ENCODE measurements at places on chromosomes 1 and 21.
A peak's percentile ranks its signal among the peaks of the same experiment; 100 is the strongest.

- no peak for DNase-seq
These were observed 193.4 kb downstream of the ATG4C start for GRCh38 chr1:62977366-62977765.

DNA sequence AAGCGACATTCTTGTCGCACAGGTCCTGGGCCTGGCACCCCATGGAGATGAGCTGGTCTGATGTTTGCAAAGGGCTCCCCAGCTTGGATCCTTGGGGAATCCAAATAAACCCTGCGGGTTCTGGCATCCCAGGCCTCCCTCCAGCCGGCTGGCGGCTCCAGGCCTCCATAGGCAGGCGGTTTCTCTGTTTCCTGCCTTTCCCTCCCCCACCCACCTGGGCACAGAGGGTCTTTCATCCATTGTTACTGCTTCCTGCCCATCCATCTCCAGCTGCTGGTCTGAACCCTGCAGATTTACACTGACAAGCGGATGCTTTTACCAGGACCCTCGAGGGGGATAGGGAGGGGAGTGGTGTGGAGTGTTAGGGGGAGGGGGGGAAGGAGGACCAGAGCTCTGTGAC is 39.1 kb upstream of the ID3 start:
- no peak for DNase-seq

DNA sequence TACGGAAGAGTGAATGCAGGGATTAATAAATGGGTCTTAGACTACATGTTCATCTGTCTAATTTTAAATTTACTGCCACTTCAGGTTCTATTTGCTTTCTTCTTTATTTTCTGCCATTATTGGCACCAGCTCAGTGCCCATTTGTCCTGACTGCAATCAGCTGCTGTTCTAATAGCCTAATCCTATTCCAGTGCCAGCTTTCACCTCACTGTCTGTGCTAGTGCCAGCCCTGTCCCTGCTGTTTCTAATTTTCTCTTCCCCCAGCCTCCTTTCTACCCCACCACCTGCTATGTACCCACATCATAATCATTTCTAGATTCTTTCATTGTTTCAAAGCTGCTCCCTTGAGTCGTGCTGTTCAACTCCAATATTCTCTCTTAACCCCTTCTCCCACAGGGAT is 86.4 kb downstream of the KCNK1 start:
- DNase-seq, result no peak

DNA sequence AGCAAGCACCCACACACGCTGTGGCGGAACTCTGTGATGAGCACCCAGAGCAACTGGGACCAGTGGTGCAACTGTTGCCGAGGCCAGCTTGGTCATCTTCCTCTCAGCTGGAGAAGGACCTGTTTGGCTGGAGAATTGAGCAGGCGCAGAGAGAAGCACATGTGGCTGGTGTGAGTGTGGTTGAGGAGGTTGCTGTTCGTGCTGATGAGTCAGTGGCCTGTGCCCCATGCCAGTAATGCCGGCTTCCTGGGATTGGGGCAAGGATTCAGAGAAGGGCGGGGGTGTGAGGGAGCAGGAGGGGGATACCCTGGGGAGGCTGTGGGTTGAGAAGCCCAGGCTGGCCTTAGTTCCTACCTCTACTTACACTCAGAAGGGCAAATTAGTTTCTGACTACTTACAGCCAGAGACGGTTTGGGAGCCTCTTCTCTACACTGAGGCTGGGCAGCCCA is 57.5 kb upstream of the EPS8L3 start:
- no peak for DNase-seq

- DNase-seq, result no peak
These were observed 2.1 kb downstream of the ELK4 start for GRCh38 chr1:205629751-205630150.

DNA sequence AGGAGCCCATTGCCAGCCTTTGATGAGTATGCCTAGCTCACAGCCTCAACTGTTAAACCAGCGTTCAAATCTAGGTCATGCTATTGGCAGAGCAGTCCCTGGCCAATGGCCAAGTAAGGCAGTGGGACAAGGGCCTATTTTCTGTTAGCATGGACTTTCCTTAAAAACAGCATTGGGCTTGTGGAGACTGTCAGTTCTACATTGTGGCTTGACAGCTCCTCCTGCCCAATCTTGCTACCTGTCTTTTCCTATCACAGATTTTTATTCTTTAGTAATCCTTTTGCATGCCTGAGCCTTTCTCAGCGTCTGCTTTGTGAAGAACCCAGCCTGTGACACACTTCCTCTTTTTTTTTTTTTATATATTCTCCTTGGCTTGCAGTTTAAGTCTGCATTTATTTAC is 56.4 kb downstream of the DIP2A start:
- peak; percentile 53 for DNase-seq

GRCh38 chr21:41699311-41699710 is 67.5 kb downstream of the RIPK4 start:
- no peak for DNase-seq

GRCh38 chr1:211476200-211476849 is 15.6 kb downstream of the RD3 start:
- peak; percentile 25 for DNase-seq

DNA sequence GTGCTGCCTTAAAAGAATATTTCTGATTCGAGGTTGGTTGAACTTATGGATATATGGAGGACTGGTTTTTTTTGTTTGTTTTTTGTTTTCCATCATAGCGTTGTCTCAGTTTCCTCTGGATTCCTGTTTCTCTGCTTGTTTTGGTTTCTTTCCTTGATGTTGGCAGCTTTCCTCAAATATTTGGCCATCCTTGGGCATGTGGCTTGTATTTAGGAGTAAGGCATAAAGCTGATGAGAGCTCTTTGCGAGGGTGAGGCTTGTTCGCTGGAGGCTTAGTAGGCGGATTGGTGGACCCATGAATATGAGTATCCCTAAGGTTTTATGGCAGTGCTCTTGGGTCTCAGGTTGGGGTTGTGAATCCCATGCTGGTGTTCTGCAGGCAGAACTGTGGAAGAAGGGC is 22.9 kb downstream of the DYRK1A start:
- DNase-seq, result no peak

DNA sequence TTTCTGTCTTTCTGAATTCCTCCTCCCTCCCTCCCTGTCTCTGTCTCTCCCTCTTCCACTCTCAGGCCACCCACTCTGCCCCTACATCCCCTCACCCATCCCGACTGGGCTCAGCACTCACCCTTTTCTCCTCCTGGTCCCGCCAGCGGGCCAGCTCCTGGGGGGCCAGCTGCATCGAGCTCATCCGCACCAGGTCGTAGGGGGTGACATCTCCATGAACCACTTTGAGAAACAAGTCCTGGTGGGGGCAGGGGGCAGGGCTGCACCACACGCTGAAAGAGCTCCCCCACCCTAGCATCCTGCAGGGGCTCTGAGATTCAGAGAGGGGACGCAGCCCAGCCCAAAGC is 17.8 kb downstream of the SPOCD1 start:
- DNase-seq, result no peak

DNA sequence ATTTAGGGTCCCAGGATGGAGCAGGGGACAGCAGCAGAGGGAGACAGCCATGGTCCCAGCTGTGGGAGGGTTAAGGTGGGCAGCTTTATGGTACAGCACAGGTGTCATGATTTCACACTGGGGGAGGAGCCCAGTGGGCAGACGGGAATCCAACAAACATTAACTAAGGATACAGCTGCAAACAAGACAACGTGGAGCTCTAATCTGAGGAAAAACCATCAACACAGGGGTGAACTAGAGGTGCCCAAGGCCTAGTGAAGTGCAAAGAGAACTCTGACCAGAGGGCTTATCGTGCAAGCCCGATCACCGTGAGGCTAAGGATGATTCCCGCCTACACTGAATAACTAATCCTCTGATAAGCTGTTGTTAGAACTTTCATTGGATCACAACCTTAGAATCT is 18.7 kb downstream of the ECE1 start:
- DNase-seq, result no peak

GRCh38 chr1:7012461-7012924 is 227.2 kb downstream of the CAMTA1 start:
- DNase-seq, result no peak

GRCh38 chr1:58748666-58749065 is 35.2 kb downstream of the JUN start:
- no peak for DNase-seq

GRCh38 chr1:225944951-225945350 is 3.9 kb upstream of the LEFTY2 start:
- no peak for DNase-seq

- DNase-seq, result no peak
These were observed 110.7 kb upstream of the KIAA0040 start for GRCh38 chr1:175303201-175303707.

- no peak for DNase-seq
These were observed 35.7 kb upstream of the FAM163A start for GRCh38 chr1:179707406-179707805.

- no peak for DNase-seq
These were observed 152.3 kb downstream of the PCNX2 start for GRCh38 chr1:233143241-233143640.

DNA sequence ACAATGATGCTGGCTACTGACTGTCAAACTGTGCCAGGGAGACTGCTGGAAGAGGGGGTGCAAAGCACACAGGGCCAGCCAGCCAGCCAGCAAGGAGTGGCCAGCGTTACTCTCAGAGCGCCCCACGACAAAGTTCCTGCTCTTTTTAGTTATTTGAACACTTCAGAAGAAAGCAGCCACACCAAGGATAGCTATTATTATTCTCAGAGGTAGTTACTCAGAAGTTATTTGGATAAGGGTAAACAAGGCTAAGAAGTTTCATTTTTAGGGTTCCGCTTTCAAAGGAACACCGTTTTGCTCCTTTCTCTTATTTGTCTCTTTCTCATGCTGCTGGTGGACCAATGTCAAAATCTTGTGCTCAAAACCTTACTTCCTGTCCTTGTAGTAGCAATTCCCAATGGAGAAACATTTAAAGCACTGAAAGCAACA is 59.9 kb downstream of the VANGL2 start:
- no peak for DNase-seq

DNA sequence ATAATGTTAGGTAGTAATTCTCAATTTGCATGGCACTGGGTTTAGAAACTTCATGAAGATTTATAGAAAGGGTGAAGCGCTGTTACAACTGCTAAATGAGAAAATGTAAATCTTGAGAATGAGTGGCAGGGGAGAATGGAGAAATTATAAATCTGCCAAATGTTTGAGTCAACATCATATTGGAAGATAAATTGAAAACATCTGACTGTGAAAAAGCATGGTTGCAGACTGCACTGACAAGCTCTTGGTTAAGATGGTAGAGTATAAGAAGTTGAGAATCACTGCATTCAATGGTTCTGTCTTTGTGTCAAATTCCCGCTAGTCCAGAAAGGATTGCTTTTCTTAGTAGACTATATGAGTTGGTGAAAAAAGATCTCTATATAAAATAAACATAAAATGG is 113.3 kb upstream of the DUSP10 start:
- DNase-seq, result no peak

- no peak for DNase-seq
These were observed 36.4 kb downstream of the CFAP74 start for GRCh38 chr1:1967151-1967550.

- DNase-seq, result no peak
These were observed 5.7 kb downstream of the TPM3 start for GRCh38 chr1:154186177-154186576.

DNA sequence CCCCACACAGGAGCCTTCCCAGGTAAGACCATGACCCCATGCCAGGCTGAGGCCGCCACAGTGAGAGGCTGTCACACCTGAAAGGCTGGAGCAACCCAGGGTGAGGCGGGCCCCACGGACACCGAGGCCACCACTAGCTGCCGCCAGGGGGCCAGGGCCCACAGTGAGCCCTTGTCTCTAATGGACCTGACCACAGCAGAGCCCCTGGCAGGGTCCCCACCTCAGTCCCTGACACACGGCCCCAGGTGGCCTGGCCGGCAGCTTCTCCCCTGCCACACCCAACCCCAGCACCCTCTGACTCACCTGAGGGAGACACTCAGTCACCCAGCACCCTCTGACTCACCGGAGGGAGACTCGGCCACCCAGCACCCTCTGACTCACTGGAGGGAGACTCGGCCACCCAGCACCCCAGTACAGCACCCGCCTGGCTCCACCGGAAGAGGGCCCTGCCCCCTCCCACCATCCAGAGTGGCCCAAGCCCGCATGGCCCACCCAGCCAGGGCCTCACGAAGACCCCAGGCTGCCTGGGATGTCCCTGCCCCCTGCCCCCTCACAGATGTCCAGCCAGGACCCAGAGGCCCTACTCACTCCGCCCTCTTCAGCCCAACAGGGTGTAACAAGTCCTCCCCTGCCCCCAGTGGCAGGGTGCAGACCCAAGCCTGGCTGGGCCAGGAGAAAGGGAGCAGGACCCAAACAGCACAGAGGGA is 4.4 kb downstream of the DVL1 start:
- DNase-seq, result no peak

- no peak for DNase-seq
These were observed at the start of gene PLEKHG5 for GRCh38 chr1:6491480-6491962. Gene PLEKHG5, minus strand, starts transcription at chr1:6491667. Its CDS starts 14,096 bp downstream, at chr1:6477571.

DNA sequence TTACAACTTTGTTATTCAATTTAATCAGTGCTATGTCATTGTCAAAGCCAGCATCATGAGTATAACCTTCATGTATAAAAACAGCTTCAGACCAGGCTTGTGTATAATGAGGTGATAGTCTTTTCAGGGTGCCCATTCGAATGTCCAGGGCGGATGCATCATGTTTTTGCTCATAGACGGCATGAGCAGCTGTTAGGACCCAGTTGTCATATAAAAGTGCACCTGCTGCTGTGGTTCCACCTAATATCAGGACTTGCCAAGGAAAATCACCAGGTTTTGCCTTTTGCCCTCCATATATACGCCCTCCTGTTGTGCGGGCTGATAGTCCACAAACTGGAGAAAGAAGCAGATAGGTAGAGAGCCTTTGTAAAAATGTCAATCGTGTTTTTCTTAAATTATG is 14.9 kb downstream of the TARDBP start:
- DNase-seq, result no peak

- DNase-seq, result no peak
These were observed 10.6 kb downstream of the PLA2G2F start for GRCh38 chr1:20149601-20150325.

DNA sequence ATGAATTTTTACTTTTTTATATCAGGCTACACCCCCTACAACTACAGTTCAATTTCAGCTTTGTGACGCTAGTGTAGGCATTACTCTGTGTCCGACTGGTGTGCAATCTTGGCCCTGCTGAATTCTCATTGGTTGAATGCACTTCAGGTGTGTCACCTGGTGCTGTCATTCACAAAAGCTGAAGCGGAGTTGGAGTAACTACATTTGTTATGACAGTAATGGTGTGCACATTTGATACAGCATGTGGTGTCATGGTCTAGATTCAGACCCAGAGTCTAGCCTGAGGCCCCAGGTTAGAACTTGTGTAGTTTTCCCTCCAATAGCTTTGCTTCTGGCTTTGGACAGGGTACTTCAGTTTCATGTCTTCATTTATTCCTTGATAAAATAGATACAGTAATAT is 88.7 kb downstream of the C1orf94 start:
- no peak for DNase-seq

GRCh38 chr1:198228925-198229324 is 72.1 kb downstream of the NEK7 start:
- DNase-seq, result no peak

DNA sequence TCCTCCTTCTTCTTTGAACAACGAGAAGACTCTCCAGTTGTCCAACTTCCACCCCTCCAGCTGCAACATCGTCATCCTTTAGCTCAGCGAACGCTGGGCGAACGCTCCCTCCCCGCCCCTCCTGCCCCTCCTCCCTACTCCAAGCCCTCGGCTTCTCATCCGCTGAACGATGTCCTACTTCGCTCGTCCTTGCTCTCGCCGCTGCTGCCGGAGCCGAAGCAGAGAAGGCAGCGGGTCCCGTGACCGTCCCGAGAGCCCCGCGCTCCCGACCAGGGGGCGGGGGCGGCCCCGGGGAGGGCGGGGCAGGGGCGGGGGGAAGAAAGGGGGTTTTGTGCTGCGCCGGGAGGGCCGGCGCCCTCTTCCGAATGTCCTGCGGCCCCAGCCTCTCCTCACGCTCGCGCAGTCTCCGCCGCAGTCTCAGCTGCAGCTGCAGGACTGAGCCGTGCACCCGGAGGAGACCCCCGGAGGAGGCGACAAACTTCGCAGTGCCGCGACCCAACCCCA is at the start of gene BCAN:
BCAN (plus strand) TSS at position 357 of the 504 bp plus-strand sequence. CDS start 3,938 bp downstream, outside the sequence.
- peak; percentile 43 for DNase-seq
